ENCODE measurements at places on chromosomes 16 and 17.

- peak; percentile 34 for DNase-seq
Observed at GRCh38 chr17:804541-805435, 22.6 kb downstream of the MRM3 start.

- peak; percentile 96 for DNase-seq
Observed at GRCh38 chr17:81295031-81295675, at the start of gene SLC38A10. Gene SLC38A10 (minus strand): TSS chr17:81295307. CDS start chr17:81294921, 386 bp downstream.

DNA sequence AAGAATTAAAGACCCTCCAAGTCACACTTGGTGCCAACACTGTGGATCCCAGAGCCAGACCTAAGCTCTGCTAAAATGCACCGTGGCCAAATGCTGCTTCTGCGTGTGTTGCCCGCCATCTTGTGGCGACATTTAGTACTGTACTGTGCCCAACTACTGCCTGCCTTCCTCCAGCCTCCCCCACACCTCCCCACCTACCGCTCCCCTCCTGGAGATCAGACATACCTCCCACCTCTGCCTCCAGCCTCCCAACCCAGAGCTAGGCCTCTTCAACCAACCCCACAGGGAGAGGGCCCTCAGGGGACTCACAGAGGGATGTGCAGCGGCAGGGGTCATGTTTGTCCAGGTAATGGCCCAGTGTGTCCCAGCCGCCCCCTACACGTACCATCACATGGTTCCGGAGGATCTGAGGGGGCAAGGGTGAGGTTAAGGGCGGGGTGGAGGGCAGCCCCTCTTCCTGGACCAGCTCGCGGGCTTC is 5.5 kb downstream of the GAS2L2 start:
- DNase-seq, result peak; percentile 78

GRCh38 chr16:89990799-89991198 is 28.5 kb downstream of the DBNDD1 start:
- DNase-seq, result no peak

DNA sequence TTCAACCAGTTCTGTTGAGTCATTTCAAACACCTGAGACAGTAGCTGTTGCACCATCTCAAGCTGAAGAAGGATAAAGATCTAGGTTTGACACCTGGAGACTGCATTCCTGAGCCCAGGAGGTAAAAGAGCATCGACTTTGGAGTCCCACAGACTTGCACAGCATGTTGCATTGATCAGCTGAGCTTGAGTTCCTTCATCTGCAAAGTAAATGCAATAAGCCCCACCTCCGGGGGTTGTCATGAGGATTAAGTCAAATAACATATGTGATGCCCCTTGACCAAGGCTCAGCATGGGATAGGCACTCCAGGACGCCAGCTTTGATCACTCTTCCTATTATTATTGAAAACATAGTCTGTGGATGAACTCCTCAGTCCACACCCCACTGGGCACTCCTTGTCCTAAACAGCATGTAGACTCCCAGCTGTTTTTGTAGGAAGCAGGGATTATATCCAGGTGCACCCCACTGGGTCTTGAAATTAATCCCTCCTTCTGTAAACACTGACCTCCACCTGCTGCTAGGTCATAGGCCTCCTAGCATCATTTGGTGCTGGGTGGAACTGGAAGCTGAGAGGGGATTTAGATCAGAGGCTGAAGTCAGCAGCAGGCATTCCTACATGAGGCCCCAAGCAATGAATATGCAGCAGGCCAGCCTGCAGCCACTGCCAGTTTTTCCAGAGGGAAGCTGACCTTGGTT is 259.0 kb downstream of the HS3ST4 start:
- DNase-seq, result no peak

- no peak for DNase-seq
Observed at GRCh38 chr17:37772982-37773381, 28.1 kb upstream of the HNF1B start.

DNA sequence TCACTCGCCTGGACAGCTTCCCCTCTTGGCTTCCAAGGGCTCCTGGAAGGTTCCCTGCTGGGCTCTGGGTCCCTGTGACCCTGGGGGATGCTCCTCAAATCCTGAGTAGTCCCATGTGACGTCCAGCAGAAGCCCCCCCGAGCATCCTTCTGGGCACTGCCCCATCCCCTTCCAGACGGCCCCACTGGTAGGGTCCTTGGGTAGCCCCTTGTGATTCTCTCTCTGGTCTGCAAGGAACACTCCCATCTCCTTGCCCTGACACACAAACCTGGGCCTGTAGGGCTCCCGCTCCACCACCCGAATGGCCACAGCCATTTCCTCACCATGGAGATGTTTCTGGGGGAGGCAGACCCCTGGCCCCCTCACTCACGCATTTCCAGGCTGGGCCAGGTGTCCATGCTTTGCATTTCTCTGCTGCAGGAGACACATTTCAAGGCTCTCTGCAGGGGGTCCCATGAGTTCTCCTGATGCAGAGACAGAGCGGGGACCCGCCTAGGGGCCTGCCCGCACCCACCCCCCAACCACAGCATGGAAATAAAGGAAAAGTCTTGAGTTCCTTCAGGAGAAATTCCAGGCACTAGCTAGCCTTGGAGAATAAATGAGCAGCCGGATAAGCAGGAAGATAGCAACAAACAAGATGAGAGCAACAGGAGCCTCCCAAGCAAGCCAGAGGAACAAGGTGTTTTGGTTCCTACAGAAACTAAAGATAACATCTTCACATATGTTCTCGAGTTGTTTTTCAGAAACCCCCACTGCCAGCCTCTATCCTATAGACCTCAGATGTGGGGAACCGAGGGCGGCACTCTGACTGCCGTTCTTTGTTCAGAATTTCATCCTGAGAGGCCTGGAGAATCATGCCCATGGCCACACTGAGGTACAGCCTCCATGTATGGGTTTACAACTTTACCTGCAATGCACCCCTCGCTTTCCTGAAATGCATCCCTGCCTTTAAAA is 128.8 kb downstream of the MGAT5B start:
- no peak for DNase-seq

GRCh38 chr16:84526794-84527531 is 22.5 kb upstream of the MEAK7 start:
- DNase-seq, result no peak

DNA sequence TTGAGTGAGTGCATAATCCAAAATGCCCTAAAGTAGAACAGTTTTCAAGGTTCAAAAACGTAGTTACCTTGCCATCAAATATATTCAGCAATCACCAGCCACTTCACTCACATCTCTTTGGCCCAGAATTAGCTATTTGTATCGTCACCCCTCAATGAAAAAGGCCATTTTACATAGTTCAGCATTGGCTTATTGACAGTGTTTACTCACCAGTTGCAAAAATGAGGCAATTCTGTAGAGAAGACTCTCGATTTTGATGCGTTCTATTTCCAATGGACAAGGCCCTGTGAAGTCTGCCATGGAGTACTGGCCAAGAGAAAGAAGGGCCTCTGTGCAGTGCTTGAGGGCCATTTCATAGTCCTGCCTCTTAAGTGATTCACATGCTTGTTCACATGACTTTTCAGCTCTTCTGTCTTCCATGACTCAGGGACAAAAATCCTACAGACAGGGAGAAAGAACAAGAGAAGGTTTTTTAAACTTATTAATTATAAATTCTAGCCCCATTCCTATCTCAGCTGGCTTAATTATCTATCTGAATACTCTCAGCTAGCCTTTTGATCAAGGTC is 26.5 kb downstream of the HELZ start:
- DNase-seq, result no peak

GRCh38 chr17:63589646-63590045 is 11.0 kb upstream of the TACO1 start:
- no peak for DNase-seq

DNA sequence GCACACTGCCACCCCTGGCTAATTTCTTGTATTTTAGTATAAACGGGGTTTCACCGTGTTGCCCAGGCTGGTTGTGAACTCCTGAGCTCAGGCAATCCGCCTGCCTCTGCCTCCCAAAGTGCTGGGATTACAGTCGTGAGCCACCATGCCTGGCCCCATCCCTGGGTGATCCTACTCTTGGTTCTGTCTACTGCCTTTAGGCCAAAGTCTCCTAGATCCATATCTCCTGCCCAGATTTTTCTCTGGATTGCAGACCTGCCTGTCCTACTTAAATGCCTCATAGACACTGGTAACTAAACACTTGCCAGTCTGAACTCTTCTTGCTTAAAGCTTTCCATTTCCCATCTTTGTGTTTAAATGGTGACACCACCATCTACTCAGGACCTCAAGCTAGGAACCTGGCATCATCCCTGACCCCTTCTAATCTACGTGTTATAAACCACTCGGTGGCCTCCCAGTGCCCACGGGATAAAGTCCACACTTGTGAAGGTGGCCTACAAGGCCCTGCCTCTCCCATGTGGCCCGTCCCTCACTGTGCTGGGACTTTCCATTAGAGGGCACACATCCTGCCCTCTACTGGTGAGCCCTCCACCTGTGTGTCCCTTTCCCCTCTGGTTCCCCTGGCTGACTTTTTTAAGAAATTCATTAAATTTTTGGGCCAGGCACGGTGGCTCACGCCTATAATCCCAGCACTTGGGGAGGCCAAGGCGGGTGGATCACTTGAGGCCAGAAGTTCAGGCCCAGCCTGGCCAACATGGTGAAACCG is 51.1 kb downstream of the USP43 start:
- DNase-seq, result no peak

DNA sequence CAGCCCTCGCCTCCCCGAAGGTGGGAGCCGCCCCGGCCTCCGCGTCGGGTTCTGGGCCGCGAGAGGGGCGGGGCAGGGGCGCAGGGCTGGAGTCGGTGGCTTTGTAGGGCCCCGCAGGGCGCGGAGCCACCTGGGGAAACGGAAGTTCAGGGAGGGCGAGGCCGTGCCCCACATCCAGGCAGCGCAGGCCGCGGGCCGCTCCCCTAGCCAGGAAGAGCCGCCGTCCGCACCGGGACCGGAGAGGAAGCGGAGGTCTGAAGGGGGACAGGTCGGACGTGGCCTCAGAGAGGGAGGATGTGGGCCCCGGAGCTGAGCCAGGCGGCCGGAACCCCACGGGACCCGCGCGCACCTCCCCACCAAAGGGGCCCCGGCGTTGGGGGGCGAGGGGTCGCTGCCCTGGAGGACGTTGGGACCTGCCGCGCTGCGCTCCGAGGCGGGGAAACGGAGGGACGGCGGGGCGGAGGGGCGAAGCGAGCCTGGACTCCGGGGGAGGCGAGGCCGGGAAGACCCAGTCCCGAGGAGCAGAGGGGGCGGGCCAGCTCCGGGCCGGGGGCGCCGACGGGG is 482 bp upstream of the SLC16A3 start:
- peak; percentile 79 for DNase-seq

DNA sequence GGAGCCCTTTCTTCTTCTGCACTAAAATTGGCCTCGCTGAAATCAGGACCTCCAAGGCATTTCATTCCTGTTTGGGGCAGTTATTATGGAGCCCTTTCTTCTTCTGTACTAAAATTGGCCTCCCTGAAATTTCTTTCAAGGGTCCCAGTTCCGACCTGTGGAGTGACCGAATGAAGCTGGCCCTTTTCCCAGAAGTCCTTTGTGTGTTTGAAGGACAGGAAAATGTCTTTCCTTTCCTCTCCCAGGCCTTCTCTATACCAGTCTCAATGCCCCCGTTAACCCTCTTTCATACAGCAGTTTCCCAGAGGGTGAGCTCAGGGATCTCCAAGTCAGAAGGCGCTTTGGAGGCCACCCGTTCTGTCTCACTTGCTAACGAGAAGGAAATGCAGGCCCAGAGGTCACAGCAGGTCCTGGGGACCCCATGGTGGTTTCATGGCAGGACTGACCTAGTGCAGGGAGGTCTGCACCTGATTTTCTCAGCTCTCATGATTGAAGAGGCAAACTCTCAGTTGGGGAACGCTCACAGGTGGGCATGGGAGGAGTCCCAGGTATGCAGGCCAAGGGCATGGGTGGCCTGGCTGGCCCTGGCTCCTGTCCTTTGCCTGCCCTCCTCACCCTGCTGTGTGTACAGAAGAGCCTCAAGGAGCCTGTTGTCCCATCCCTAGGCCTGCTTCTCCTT is 37.1 kb upstream of the DOC2B start:
- DNase-seq, result no peak

GRCh38 chr16:79061181-79061580 is 539.4 kb downstream of the MAF start:
- DNase-seq, result no peak

DNA sequence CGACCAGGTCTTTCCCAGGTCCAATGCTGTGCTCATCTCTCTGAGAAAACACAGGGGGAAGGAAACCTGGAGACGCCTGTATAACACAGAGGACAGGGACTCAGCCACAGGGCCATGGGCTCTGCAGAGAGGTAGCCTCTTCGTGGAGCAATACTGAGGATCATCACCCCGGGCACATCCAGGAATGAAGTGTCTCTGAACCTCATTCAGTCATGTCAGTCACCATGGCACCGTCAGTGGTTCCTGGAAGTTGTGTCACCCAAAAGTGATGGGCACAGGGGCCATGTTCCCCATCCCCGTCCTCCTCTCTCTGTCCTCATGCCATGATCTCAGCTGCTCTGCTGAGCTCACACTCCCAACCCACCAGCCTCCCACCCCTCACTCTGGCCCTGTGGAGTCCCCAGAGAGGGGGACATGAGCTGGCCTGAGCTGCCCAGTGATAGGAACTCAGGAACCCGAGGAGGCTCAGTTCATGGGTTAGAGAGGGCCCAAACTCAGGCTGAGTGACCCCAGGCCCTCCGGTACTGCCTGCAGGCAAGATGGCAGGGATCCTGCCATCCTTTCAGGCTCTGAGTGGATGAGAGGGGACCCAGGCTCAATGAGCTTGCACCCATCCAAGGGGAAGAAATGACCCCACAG is 53.4 kb downstream of the PITPNM3 start:
- no peak for DNase-seq

DNA sequence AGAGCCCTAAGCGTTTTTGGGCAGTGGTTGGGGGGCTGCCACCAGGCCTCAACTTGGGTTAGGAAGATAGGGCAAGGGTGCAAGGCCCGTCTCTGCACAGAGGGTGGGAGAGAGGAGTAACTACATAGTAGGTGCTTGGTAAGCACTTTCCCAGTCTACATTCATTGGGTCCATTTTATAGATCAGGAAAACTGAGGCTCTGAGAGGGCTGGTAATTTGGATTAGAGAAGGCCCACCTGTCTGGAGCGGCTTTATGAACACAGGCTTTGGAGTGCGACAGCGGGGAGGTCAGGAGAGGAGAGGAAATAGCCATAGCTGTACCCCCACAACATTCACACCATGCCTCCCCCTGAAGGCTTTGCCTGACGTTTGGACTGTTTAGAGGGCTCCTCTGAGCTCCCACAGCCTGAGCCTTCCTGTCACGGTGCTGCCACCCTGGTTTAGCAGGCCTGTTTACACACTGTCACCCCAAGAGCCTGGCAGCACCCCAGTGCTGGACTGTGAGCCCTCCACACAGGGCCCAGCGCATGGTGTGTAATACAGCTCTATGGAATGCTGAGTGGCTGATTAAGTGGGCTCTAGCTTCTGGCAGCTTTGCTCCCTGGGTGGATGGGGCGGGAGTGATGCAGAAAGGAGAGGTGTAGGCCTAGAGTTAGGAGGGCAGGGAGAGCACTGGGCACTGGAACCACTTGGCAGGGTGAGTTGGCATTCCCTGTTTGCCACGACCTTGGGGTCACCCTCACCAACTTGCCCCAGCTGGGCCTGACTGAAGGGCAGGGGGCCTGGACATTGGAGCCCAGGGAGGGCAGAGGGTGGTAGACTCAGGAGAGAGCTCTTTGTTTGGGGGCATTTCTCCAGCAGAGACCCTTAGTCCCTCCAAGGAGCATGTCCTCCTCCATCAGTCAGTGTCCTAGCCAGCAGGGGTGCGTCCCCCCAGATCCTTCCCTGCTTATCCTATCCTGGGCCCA is 73.7 kb downstream of the RAI1 start:
- DNase-seq, result peak; percentile 79
